HuH-7.5 (cell line): ENCODE measurements at places on chromosomes 7 and 10.

DNA sequence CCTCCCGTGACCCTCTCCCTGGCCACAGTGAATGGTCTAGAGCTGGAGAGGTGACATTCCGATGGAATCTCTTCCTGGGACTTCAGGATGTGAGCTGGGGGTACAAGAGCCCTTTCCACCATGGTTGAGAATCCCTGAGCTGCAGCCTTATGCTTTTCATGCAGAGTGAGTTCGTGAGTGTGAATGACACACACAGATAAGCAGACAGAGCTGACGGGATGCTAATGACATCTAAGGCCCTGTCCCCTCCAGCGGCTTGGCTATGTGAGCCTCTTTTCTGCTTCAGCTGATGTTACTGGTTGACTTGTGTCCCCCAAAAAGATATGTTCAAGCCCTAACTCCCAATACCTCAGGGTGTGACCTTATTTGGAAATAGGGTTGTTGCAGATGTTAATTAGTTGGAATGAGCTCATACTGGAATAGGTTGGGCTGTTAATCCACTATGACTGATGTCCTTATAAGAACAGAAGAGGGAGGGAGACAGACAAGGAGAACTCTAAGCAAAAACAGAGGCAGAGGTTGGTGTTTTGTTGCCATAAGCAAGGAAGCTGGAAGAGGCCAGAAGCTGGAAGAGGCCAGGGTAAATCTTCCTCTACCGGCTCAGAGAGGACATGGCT, 111.1 kb upstream of the AFAP1L2 start:
- DNase-seq = no peak

GRCh38 chr7:74230446-74231231, 20.8 kb downstream of the LAT2 start:
- DNase-seq = no peak

DNA sequence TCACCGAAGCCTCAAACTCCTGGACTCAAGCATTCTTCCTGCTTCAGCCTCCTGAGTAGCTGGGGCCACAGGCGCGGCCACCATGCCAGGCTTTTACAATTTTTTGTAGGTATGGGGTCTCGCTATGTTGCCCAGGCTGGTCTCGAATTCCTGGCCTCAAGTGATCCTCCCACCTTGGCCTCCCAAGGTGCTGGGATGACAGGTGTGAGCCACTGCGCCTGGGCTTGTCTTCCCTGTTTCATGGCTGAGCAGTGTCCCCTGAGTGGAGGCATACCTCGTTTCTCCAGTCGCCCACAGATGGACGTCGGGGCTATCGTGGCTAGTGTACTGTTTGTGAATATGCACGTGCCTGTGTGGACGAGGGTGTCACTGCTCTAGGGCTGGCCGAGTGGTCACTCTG, 11.3 kb downstream of the INPP5A start:
- DNase-seq = no peak

GRCh38 chr10:104234934-104235333, 2.8 kb upstream of the CFAP43 start:
- DNase-seq = no peak

- no peak for DNase-seq
Observed at GRCh38 chr10:80468002-80468401, 13.9 kb downstream of the TSPAN14 start.

DNA sequence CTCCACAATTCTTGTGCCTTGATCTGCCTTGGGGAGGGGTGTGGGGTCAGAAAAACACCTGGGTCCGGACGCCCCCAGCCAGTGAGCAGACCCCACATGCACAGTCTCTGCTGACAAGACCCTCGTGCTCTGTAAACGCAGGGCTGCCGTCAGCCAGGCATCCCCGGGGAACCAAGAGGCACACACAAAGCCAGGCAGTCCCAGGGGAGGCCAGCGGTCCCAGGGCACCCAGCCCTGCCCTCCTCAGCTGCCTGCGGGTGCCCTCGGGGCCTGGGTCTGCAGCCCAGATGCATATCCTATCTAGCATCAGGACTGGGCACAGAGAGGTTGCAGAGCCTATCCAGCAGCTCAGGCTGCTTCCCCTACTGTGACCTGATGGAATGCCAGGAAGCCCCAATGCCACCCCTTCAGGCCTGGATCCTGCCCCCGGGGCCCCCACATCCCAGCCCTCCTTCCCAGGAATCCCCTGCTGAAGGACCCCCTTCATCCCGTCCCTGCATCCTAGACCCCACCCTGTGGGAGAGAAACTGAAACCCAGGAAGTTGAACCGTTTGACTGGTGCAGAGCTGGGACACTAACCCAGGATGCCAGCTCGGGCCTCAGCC, 92.4 kb downstream of the MICALL2 start:
- DNase-seq = no peak

GRCh38 chr10:70478191-70479164, at the start of gene PALD1:
Gene PALD1 (plus strand): TSS chr10:70478767. CDS start chr10:70525952, 47,185 bp downstream.
- no peak for DNase-seq

GRCh38 chr7:135100856-135101255, 47.0 kb upstream of the TMEM140 start:
- no peak for DNase-seq

- no peak for DNase-seq
Observed at GRCh38 chr10:71974489-71975021, 10.4 kb downstream of the CHST3 start.

GRCh38 chr7:48298779-48299178, 127.5 kb downstream of the ABCA13 start:
- DNase-seq = no peak
